ENCODE measurements at places on chromosomes 4 and X.

GRCh38 chr4:74932832-74933561 lies at the start of gene PARM1:
PARM1 (plus strand) TSS chr4:74933116; CDS start chr4:74933328, 212 bp downstream.
- peak; percentile 87 for DNase-seq

GRCh38 chr4:39044364-39044955 lies 12.3 kb upstream of the TMEM156 start:
- DNase-seq = peak; percentile 94

GRCh38 chrX:19678941-19679340 lies 163.6 kb upstream of the MAP3K15 start:
- no peak for DNase-seq

DNA sequence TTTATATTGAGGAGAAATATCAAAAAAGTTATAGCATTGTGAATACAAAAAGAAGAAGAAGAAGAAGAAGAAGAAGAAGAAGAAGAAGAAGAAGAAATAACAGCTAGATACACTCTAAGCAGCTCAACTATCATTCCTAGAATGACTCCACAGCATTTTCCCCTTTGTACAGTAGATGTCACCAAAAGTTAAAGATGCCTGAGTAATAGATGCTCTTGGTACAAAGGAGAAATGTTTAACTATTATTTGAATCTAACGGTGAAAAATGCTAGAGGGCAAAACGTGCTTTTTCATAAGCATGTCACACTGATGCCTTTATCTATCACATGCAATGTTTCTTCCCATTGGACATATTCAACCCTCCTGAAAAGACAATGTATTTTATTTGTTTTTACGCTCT lies 178.4 kb upstream of the GPRIN3 start:
- peak; percentile 60 for DNase-seq

DNA sequence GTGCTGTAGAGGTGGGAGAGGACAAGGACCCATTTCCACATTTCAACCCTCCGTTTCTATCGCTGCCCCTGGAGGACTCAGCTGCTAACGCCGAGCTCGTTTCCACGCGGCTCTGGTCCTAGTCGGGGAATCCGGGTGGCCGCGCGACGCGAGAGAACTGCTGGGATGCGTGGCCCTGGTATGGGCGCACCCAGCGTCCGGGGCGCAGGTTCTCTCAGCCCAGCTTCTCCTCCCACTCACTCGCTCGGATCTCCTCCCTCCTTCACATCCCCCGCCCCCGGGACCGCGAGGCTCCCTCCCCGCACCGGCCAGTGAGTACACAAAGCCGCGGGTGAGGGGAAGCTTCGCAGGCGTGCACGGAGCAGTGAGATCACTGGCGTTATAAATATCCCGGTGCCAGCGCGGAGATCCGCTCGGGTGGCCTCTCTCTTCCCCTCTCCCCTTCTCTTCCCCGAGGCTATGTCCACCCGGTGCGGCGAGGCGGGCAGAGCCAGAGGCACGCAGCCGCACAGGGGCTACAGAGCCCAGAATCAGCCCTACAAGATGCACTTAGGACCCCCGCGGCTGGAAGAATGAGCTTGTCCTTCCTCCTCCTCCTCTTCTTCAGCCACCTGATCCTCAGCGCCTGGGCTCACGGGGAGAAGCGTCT lies at the start of gene FGF5:
FGF5 (plus strand) TSS at position 412 of the 649 bp plus-strand sequence; CDS start at position 573, 161 bp downstream.
- peak; percentile 95 for DNase-seq

DNA sequence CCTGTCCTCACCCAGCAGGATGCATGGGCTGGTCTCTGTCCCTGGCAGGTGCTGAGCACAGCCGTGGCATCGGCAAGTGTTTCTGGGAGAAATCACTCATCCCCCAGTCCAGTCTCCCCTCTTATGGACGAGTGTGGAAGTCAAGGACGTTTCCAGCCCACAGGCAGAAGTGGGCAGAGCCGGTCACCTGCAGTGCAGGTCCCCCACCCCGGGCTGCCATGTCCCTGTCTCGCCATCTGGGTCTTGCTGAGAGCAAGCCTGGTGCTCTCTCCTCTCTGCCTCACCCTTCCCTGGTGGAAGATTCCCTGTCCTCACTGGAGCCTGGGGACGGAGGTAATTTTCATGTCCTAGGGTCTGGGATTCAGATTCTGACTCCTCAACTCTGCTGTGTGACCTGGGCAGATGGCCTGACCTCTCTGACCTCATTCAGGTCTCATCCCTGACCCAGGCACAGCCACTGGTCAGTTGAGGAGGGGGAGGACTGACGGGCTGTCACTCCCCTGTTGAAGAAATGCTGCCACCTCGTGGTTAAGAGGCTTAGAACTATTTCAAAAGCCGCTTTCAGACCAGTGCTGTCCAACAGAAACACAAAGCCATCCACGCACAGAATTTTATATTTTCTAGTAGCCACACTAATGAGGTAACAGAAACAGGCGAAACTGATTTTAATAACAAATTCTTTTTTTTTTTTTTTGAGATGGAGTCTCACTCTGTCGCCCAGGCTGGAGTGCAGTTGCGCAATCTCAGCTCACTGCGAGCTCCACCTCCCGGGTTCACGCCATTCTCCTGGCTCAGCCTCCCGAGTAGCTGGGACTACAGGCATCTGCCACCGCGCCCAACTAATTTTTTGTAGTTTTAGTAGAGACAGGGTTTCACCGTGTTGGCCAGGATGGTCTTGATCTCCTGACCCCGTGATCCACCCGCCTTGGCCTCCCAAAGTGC lies 1.8 kb downstream of the CPZ start:
- DNase-seq = peak; percentile 92

DNA sequence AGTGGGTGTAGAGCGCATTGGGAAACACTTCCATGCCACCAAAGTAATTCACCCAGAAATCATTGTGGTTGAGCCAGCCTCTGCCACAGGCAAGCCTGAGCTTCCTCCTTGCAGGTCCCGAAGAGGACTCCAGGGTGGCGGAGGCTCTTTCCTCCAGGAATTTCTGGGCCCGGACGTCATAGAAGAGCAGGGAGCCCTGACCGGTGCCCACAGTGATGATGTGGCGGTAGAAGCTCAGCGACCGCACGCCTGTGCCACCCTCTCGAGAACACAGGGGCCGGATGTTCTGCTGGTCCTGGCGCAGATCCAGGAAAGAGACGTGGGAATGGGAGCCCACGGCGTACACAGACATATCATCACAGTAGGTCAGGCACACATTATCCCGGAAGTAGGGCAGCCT lies 1.3 kb downstream of the DCAF12L1 start:
- DNase-seq = no peak

DNA sequence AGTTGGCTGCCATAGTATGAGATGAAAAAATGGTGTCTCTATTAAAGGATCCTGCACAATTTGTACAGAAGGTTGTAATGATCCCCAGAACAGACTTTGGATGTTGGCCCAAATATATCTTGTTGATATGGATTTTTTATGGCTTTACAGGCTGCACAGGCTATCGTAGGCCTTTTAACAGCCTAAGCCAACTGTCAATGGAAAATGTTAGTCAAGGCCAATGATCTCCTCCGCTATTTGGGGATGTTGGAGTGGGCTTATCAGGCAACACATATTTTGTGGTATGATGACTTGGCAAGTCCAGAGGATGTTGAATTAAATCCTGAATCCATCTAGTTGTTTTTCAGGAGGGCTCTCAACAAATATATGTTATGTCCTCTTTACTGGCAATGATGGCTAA lies 42.1 kb downstream of the ZCCHC13 start:
- DNase-seq = no peak

GRCh38 chr4:52408032-52408431 lies 251.1 kb downstream of the USP46 start:
- DNase-seq = no peak

GRCh38 chrX:113389846-113390245 lies 549.2 kb upstream of the AMOT start:
- DNase-seq = no peak

- DNase-seq = no peak
These were observed 143.2 kb upstream of the ZCCHC13 start for GRCh38 chrX:74160816-74161215.

GRCh38 chrX:64188901-64189300 lies 16.6 kb downstream of the AMER1 start:
- no peak for DNase-seq

DNA sequence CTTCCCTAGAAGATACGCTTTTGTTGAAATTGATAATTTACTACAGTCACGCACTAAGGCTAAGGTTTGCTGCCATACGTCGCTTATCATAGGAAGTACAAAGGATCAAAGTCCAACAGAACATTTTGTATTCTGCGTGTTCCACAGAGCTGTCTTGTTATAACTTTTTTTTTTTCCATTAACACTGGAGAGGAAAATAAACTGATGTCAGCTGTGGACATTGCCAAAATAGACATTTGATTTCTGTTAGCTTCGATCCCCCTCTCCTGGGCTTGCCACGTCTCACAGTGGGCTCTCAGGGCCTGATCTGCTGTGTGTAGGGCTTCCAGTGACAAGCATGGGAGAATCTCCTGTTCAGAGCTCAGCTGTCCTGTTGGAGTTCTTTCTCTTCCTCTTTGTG lies 93.3 kb downstream of the SPATA18 start:
- DNase-seq = no peak

GRCh38 chrX:67619253-67619652 lies 75.4 kb downstream of the AR start:
- DNase-seq = peak; percentile 1

GRCh38 chrX:138859421-138859820 lies 147.9 kb upstream of the FGF13 start:
- peak; percentile 9 for DNase-seq

DNA sequence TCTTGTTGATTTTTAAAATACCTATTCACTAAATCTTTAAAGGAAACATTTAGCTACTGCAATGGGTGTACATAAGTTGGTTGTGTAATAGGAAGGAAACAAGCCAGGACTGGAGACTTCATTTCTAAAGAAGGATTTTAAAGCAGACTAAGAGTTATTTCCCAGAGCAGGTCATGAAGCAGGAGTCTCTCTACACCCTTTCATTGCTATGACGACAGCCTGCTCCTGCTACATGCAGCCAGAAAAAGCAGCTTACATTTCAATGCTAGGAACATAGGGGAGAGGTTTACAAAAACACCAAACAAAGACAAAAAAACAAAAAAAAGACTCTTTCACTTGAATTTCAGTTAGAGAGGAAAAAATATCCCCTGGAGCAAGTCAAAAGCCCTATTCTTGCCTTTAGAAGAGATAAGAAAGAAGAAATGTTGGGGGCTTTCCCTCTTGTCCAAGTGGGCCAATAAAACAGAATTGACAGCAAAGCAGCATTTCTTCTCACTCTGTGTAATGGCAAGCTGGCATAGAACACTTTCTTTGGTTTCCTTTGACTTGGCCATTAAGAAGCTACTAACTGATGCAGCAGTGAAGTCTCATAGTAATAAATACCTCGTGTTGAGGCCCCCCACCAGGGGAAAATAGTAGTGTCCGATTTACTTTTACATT lies 3.4 kb downstream of the SPARCL1 start:
- no peak for DNase-seq

DNA sequence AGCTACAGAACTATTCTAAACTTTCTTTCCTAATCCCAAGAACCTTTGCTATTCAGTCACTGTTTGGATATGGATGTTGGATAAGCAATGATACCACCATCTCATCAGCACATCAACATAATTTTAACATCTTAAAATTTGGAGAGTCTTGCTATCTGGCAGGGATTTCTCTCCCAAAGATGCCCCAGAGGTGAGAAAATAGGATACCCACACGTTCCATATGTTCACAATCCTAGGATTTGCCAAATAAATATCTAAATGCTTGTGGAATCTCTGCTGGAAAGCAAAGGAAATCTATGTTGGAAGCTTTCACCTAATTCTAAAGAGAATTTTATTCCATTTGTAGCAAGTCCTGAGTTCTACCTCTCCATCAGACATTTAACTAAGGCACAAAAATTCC lies 24.4 kb downstream of the SOWAHB start:
- no peak for DNase-seq

- no peak for DNase-seq
These were observed 6.9 kb upstream of the RAP2C start for GRCh38 chrX:132226169-132226568.

DNA sequence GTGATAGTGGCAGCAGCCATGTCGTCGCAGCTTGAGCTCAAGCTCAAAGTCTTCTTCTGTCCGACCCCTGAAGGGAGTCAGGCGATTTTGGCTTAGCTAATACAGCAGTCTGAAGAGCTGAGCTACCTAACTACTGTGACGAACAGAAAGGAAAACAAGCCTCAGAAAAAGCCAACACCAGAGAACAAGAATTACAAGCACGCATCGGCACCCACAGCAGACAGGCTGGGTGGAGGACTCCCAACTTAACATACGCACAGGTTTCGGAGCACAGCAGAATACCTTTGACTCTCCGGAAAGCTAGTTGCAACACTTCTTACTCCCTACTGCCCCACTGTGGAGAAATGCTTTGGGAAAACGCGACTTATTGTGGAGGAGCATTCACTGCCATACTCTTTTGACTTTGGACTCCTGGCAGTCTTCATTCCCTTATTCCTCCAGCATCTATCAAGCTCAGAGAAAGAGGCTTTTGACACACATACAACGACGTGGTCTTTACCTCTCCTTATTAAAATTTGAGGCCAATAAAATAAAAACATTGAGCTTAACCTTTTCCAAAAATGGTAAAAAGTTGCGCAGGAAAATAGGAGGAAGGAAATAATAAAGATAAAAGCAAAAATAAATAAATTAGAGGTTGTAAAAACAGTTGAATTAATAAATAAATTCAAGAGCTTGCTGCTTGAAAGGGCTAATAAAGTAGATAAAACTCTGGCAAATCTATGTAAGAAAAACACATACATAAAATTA lies 41.3 kb upstream of the GPC3 start:
- peak; percentile 44 for DNase-seq

GRCh38 chr4:89007338-89007939 lies 49.5 kb downstream of the FAM13A start:
- DNase-seq = no peak

DNA sequence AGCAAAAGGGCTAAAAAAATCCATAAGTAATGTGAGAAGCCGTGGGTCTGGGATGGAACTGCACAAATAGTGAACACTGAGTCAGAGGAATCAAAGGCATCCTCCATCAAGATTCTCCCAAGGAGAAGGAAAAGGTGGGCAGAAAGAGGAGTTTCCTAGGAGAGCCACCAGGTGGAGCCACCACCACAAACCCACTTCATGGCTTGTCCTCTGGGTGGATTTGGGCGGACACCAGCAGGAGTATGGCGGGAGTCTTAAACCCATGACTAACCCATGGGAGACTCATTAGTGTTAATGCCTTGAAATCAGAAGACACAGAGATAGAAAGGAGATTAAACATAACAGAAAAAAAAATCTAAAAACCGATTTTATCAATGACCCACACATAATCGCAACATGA lies 147.7 kb downstream of the SH3KBP1 start:
- peak; percentile 74 for DNase-seq

DNA sequence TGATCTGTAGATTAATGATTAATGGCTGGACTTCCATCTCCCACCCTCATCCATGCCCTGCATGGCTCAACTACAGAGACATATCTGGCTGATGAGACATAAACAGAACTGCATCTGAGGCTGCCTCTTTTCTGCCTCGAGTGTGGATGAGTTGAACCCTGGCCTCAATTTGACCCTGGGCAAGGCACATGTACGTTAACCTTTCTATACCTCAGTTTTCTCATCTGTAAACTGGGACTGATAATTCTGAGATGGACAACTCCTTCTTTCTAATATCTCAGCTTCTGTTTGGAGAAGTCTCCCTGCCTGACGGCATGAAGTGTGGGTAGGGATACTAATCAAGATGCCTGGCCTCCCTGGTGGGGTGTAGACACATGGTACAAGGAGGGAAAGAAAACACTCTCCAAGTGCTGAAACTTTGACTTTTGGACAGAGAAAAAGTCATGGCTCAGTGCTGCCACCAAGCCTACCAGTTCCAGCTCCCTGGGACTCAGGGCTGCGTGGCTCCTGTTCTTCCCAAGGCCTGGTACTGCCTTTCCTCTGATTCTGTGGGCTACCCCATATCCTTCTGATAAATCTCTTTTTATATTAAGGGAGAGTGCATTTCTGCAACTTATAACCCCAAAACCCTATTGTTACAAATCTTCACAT lies 64.4 kb downstream of the HAUS3 start:
- no peak for DNase-seq

GRCh38 chrX:55057675-55058249 lies 17.1 kb upstream of the PAGE2B start:
- DNase-seq = peak; percentile 20

Measured in GM03348 (cell line).